ENCODE measurements at places on chromosomes 7 and 10. TPM values are rescaled to one million over a fixed set of nuclear protein-coding genes. Genes with fewer than 3 reads are reported as not detected.

The ACTA2 gene
- total RNA-seq: 329 TPM

The CASP2 gene
- total RNA-seq: 51.4 TPM

The ARHGAP22 gene
- total RNA-seq: 1.1 TPM

The OR6B1 gene
- total RNA-seq: not detected

The DGKI gene
- 3.0 TPM for total RNA-seq

The GPR85 gene
- total RNA-seq: 0.10 TPM

The POLL gene
- total RNA-seq: 35.0 TPM

The INA gene
- 2.5 TPM for total RNA-seq

The FGFBP3 gene
- 3.7 TPM for total RNA-seq

The TIMM23B gene
- total RNA-seq: 21.3 TPM

The PLAC9 gene
- 131 TPM for total RNA-seq

The ELFN1 gene
- 0.62 TPM for total RNA-seq

The FFAR4 gene
- not detected for total RNA-seq

- H3K27me3 ChIP-seq: peaks cover 3% of the 10 kb centered on the region
- H3K4me3 ChIP-seq: no peak overlapping the region
- DNase-seq: no peak
- no peak overlapping the region for H3K27ac ChIP-seq
- H3K36me3 ChIP-seq: no peaks in the 10 kb centered on the region
- no peaks in the 10 kb centered on the region for H3K4me1 ChIP-seq
These were observed 115.8 kb upstream of the FAM204A start for GRCh38 chr10:118457824-118458428.

DNA sequence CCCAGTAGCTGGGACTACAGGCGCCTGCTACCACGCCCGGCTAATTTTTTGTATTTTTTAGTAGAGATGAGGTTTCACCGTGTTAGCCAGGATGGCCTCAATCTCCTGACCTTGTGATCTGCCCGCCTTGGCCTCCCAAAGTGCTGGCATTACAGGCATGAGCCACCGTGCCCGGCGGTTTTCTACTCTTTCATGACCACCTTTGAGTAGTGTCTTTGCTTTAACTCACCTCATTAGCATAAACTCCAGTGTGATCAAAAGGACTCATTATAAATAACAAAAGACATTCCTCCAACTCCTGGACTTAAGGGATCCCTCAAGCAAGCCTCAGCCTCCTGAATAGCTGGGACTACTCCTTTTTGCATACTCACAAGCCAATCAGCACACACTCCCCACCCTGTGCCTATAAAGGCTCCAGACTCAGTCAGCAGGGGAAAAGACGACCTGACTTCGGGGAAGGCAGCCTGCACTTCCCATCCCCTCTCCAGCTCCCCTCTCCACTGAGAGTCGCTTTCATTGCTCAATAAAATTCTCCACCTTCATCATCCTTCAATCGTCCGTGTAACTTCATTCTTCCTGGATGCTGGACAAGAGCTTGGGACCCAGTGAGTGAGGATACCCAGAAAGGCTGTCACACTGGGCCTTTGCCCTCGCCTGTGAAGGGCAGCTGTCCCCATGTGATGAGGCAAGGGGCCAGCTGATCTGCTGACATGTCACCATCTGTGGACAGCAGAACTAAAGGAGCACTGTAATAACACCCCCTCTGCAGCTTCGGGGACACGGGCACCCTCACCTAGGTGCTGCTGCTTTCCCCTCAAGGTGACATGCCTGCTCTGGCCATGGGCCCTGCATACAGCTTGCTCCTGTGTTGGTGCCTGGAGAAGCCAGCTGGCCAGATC lies 35.0 kb upstream of the EIF4H start:
- no peak for DNase-seq
- H3K27ac ChIP-seq: no peak overlapping the region

GRCh38 chr7:154412105-154412504 lies 359.9 kb downstream of the DPP6 start:
- no peak for DNase-seq
- H3K36me3 ChIP-seq: no peaks in the 10 kb centered on the region
- H3K4me3 ChIP-seq: no peak overlapping the region
- no peak overlapping the region for H3K27ac ChIP-seq
- no peaks in the 10 kb centered on the region for H3K4me1 ChIP-seq
- H3K27me3 ChIP-seq: no peaks in the 10 kb centered on the region

- H3K36me3 ChIP-seq: no peaks in the 10 kb centered on the region
- H3K4me1 ChIP-seq: peaks cover 19% of the 10 kb centered on the region
- no peak for DNase-seq
- peaks cover 26% of the 10 kb centered on the region for H3K27me3 ChIP-seq
- H3K4me3 ChIP-seq: peak overlapping the region; percentile 64
- no peak overlapping the region for H3K27ac ChIP-seq
These were observed 53.1 kb upstream of the KDM7A start for GRCh38 chr7:140229591-140230515.

- no peak overlapping the region for H3K27ac ChIP-seq
- no peak overlapping the region for H3K4me3 ChIP-seq
- DNase-seq: no peak
- H3K27me3 ChIP-seq: no peaks in the 10 kb centered on the region
- H3K4me1 ChIP-seq: peaks cover 8% of the 10 kb centered on the region
These were observed 117.4 kb upstream of the GNAI1 start for GRCh38 chr7:80017101-80017698.

GRCh38 chr10:72082856-72083789 lies 5.2 kb downstream of the SPOCK2 start:
- H3K27ac ChIP-seq: no peak overlapping the region
- H3K4me1 ChIP-seq: peaks cover 11% of the 10 kb centered on the region
- DNase-seq: no peak
- H3K4me3 ChIP-seq: no peak overlapping the region
- peaks cover 4% of the 10 kb centered on the region for H3K36me3 ChIP-seq

GRCh38 chr10:47252093-47252780 lies 47.8 kb upstream of the GDF10 start:
- no peak overlapping the region for H3K27ac ChIP-seq
- no peak for DNase-seq
- peaks cover 2% of the 10 kb centered on the region for H3K4me1 ChIP-seq
- no peaks in the 10 kb centered on the region for H3K36me3 ChIP-seq
- H3K27me3 ChIP-seq: peaks cover 15% of the 10 kb centered on the region

DNA sequence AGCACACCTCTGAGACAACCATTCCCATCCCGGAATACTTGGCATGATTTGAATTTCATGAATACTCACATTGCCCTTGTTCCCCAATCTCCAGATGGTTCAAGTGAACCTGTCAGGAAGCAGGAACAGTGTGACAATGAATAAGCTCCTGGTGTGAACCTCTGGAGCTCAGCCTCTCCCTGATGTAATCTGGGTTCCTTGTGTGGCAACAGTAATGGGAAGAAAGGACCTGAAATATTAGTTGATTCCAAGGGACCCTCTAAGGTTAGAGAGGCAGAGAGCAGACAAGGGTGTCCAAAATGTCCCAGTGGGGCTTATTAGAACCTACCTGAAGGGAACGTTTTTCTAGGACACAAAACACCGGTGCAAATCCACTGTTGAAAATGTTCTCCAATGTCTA lies 8.5 kb downstream of the OR2A7 start:
- H3K27me3 ChIP-seq: no peaks in the 10 kb centered on the region
- no peak overlapping the region for H3K4me3 ChIP-seq
- DNase-seq: no peak
- no peak overlapping the region for H3K27ac ChIP-seq
- no peaks in the 10 kb centered on the region for H3K36me3 ChIP-seq

DNA sequence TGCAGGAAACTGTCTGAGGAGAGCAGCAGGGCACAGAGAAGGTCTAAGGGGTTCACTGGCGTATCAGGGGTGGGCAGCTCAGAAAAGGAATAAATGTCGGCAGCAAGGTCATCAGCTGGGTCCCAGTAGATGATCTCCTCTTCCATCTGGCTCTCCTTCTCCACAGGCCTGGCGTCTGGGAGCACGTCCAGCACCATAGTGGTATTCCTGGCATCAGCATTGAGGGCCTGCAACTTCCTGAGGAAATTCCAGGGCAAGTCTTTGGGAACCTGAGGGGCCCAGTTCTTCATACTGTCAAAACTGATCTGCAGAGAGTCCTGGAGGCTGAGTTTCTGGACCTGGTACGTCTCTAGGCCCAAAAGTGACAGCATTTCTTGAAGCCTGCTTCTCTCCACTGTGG lies 9.6 kb upstream of the MRPS24 start:
- H3K4me1 ChIP-seq: peaks cover 15% of the 10 kb centered on the region
- peak overlapping the region; percentile 43 for H3K27ac ChIP-seq
- no peak overlapping the region for H3K4me3 ChIP-seq
- no peaks in the 10 kb centered on the region for H3K27me3 ChIP-seq
- peaks cover 58% of the 10 kb centered on the region for H3K36me3 ChIP-seq

- no peaks in the 10 kb centered on the region for H3K36me3 ChIP-seq
- peaks cover 3% of the 10 kb centered on the region for H3K27me3 ChIP-seq
- H3K4me1 ChIP-seq: peaks cover 26% of the 10 kb centered on the region
- no peak overlapping the region for H3K4me3 ChIP-seq
- no peak overlapping the region for H3K27ac ChIP-seq
These were observed 32.2 kb upstream of the TRIL start for GRCh38 chr7:28990200-28990960.

GRCh38 chr7:28847176-28847575 lies 111.0 kb downstream of the TRIL start:
- DNase-seq: no peak
- H3K4me3 ChIP-seq: no peak overlapping the region
- H3K4me1 ChIP-seq: peaks cover 4% of the 10 kb centered on the region
- H3K27me3 ChIP-seq: peaks cover 36% of the 10 kb centered on the region
- no peak overlapping the region for H3K27ac ChIP-seq

DNA sequence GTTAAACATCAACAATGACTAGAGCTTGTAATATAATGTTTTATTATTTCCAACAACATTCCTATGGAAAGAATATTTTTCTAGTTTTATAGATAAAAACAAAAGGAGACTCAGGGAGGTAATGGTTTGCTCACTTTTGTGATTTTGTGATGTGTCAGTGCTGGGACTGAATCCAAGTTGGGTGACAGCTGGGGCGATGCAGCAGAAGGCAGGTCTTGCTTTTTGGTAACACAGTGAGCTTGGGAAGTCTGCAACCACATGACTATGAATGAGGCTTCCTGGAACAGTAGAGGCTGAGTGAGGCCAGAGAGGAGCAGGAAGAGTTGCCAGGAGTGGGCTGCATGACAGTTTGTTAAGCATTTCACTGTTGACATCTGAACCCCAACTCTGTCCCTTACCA lies 4.9 kb upstream of the YKT6 start:
- H3K27me3 ChIP-seq: peaks cover 31% of the 10 kb centered on the region
- DNase-seq: no peak
- no peaks in the 10 kb centered on the region for H3K36me3 ChIP-seq
- no peaks in the 10 kb centered on the region for H3K4me1 ChIP-seq

GRCh38 chr10:79923145-79923544 lies 25.8 kb downstream of the SFTPD start:
- H3K27me3 ChIP-seq: peaks cover 4% of the 10 kb centered on the region
- H3K27ac ChIP-seq: no peak overlapping the region
- no peaks in the 10 kb centered on the region for H3K36me3 ChIP-seq

GRCh38 chr7:143979359-143979758 lies 20.8 kb upstream of the OR6B1 start:
- no peak overlapping the region for H3K4me3 ChIP-seq
- no peak for DNase-seq
- peak overlapping the region; percentile 65 for H3K27ac ChIP-seq
- H3K4me1 ChIP-seq: peaks cover 22% of the 10 kb centered on the region
- H3K27me3 ChIP-seq: no peaks in the 10 kb centered on the region
- no peaks in the 10 kb centered on the region for H3K36me3 ChIP-seq

GRCh38 chr10:70435241-70436085 lies 6.0 kb downstream of the NODAL start:
- H3K27ac ChIP-seq: no peak overlapping the region
- no peak for DNase-seq
- H3K4me1 ChIP-seq: peaks cover under 1% of the 10 kb centered on the region
- H3K4me3 ChIP-seq: no peak overlapping the region
- no peaks in the 10 kb centered on the region for H3K36me3 ChIP-seq

DNA sequence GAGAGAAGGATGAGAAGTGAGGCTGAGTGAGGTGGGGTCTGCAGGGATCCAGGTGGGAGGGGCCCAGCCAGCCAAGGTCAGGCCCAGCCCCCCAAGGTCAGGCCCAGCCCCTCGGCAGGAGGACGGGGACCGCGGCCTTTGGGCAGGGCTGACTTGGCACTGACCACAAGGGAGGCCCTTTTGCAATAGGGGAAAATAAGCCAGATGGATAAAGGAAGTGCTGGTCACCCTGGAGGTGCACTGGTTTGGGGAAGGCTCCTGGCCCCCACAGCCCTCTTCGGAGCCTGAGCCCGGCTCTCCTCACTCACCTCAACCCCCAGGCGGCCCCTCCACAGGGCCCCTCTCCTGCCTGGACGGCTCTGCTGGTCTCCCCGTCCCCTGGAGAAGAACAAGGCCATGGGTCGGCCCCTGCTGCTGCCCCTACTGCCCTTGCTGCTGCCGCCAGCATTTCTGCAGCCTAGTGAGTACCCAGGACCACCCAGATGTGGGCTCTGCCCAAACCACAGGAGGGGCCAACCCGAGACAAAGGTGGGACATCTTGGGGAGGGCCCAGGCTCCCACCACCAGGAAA lies at the start of gene PILRA:
TSS of gene PILRA (plus strand) at position 227 of the 571 bp plus-strand sequence. CDS start at position 397, 170 bp downstream.
- no peak within 1 kb of the TSS for H3K4me3 ChIP-seq
- H3K36me3 ChIP-seq: no peaks in the 10 kb centered on the region
- H3K4me1 ChIP-seq: no peaks in the 10 kb centered on the region
- H3K27me3 ChIP-seq: no peaks in the 10 kb centered on the region
- H3K27ac ChIP-seq: no peak within 1 kb of the TSS
- no peak for DNase-seq

GRCh38 chr7:24601600-24601999 lies 28.3 kb downstream of the PALS2 start:
- H3K36me3 ChIP-seq: no peaks in the 10 kb centered on the region
- no peak overlapping the region for H3K4me3 ChIP-seq
- DNase-seq: no peak
- peaks cover 5% of the 10 kb centered on the region for H3K4me1 ChIP-seq
- H3K27ac ChIP-seq: no peak overlapping the region
- H3K27me3 ChIP-seq: no peaks in the 10 kb centered on the region

DNA sequence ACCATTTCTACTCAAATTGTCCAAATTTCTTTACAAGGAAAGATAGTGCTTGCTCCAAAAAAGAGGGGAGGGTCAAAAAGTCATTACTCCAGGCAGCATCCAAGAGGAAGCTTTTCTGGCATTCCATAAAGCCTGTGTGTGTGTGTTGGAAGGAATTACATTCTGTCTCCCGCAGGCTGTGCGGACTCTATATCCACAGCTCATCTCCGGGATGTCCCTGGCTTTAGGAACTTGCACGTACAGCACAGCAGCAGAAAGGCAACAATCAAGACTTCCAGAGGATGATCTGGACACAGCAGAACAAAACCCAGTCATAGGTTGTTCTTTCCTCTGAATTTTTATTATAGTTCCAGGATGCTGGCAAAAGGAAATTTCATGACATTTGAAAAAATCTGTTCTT lies 94.8 kb downstream of the ITIH5 start:
- DNase-seq: no peak
- no peaks in the 10 kb centered on the region for H3K4me1 ChIP-seq
- H3K36me3 ChIP-seq: no peaks in the 10 kb centered on the region
- no peaks in the 10 kb centered on the region for H3K27me3 ChIP-seq
- H3K27ac ChIP-seq: no peak overlapping the region

- H3K36me3 ChIP-seq: no peaks in the 10 kb centered on the region
- peak overlapping the region; percentile 77 for H3K4me3 ChIP-seq
- no peak for DNase-seq
- H3K27ac ChIP-seq: peak overlapping the region; percentile 96
These were observed 81.0 kb downstream of the HGF start for GRCh38 chr7:81688622-81689411.

- H3K27me3 ChIP-seq: peaks cover 70% of the 10 kb centered on the region
- H3K27ac ChIP-seq: no peak overlapping the region
- H3K36me3 ChIP-seq: no peaks in the 10 kb centered on the region
- no peak for DNase-seq
- no peak overlapping the region for H3K4me3 ChIP-seq
- peaks cover 5% of the 10 kb centered on the region for H3K4me1 ChIP-seq
These were observed 196.3 kb downstream of the LSM5 start for GRCh38 chr7:32293833-32294232.

GRCh38 chr7:13099154-13099795 lies 411.8 kb downstream of the ARL4A start:
- H3K4me3 ChIP-seq: no peak overlapping the region
- no peak overlapping the region for H3K27ac ChIP-seq
- no peak for DNase-seq
